GM13977 (cell line): ENCODE measurements at places on chromosomes 4 and X.

DNA sequence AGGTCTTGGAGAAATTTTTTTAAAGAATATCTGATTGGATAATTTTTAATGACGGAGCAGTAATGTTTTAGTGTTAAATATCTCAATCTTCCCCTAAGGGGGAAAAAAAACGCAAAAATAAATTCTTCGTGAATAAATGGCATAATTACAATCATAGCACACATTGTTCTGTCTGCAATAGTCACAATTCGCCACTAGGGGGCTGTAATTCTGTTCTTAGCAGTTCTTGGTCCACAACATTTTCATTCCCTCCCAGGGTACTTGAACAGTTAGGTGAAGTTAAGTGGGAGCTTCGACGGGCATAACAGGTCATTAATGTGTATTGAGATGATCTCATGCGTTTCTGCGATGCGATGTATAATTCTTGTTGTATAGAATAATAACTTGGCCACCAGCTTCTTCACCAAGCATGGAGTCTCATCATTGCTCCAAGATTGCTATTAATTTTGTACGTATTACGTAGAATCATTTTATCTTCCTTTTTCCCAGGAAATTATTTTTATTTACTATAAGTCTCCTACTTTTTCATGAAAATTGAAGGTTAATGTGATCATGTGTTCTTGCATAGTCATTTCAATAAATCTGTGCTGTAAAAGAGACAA, 27.2 kb downstream of the HTR2C start:
- DNase-seq, result peak; percentile 45

DNA sequence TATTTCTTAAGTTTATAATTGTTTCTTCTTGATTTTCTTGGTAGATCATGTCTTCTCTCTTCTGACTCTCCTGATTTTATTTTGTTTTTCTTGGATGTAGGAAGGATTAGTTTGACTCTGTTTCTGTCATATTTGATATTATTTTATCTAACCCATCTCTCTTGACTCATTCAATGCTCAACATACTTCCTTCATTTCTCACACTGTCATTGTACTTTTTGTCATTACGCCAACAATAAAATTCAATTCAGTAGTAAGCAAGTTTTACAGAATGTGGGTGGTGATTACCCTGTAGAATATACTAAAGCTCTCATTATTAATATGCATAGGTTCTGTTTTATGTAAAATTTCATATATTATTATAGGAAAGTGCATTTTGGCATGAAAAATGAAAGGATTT, 1303.0 kb upstream of the AGA start:
- no peak for DNase-seq

DNA sequence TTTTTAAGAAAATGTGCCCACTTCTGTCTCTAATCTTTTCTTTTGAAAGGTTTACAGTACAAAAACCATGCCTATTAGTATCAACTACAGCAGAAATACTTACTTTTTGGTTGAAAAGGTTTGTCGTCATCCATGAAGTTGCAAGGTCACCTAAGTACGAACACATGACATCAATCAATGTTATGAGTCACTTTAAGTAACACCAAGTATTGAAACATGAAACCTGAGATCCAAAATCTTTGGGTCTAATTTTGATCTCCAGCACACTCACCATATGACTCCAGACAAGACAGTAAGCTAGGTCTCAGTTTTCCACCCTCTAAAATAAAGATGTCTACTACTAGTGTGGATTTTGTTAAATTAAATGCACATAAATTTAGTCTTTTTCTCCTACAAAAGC, 8.4 kb downstream of the ZNF280C start:
- no peak for DNase-seq

GRCh38 chrX:17020356-17020755, 73.9 kb downstream of the REPS2 start:
- no peak for DNase-seq

- DNase-seq, result peak; percentile 21
These were observed 101.9 kb downstream of the MAML3 start for GRCh38 chr4:140052050-140052449.

DNA sequence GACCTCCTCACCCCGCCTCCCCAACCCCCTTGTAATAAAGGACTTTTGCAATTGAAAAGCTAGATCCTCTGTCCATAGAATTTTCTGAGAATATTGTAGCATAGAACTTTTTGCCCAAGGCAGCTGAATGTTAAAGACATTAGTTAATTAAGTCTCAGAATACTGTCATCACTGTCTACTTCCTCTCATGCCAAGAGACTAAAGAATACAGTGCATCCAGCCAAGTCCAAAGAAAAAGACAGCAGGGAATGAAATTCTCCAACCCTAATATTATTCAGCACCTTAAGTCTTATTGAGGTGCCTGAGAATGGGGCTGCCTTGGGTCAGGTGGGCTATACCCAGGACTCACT, 313.3 kb upstream of the GATB start:
- no peak for DNase-seq

GRCh38 chrX:125327891-125328290, 8.2 kb downstream of the TEX13C start:
- DNase-seq, result no peak

DNA sequence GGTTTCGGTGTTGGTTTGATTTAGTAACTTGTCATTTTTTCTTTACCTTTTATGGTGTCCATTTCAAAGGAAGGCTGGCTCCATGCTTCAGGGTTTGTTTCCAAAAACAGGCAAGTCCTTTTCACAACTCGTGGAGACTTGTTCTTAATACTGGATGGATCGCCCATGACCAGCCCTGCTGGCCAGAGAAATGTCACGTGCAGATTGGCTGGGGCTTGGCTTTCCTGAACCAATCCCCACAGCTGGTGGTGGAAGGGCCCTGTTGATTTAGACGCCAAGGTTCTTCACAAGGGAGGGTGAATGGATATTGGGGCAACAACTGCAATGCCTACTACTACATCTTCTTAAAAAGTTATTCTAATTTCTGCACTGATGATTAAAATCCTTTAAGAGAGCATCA, 92.6 kb downstream of the SHROOM3 start:
- no peak for DNase-seq

DNA sequence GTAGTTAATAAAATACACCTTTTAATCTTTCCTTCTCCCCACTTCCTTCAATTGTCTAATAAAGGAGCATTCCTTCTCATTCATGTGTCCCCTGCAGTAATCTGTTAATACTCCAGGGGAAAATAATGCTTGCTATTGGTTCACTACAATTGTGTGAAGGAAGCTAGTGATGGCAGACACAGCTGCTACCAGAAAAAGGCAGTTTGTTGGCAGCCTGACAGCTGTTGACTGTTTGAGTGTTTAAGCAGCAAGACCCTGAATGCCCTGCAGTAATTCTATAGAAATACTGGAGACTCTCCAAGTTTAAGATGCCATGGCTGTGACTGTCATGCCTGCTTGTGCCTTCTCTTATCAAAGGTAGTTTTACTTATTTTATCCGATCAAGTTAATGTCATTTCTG, 359.5 kb downstream of the C4orf33 start:
- no peak for DNase-seq

DNA sequence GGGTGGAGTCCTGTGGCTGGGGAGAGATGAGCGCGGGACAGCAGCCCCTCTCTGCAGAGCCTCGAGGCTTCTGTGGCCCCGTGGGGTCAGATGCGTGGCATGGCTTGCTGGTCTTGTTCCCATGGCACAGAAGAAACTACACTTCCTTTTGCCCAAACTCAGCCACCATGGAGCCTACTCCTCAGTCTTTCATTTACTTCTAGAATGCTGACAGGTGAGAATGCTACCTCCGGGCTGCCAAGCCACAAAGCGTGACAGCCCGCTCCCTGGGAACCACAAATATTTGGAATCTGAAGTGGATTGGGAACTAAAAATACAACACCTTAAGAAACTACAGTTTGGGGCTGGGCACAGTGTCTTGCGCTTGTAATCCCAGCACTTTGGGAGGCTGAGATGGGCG, 98.0 kb downstream of the TRAPPC11 start:
- DNase-seq, result no peak

DNA sequence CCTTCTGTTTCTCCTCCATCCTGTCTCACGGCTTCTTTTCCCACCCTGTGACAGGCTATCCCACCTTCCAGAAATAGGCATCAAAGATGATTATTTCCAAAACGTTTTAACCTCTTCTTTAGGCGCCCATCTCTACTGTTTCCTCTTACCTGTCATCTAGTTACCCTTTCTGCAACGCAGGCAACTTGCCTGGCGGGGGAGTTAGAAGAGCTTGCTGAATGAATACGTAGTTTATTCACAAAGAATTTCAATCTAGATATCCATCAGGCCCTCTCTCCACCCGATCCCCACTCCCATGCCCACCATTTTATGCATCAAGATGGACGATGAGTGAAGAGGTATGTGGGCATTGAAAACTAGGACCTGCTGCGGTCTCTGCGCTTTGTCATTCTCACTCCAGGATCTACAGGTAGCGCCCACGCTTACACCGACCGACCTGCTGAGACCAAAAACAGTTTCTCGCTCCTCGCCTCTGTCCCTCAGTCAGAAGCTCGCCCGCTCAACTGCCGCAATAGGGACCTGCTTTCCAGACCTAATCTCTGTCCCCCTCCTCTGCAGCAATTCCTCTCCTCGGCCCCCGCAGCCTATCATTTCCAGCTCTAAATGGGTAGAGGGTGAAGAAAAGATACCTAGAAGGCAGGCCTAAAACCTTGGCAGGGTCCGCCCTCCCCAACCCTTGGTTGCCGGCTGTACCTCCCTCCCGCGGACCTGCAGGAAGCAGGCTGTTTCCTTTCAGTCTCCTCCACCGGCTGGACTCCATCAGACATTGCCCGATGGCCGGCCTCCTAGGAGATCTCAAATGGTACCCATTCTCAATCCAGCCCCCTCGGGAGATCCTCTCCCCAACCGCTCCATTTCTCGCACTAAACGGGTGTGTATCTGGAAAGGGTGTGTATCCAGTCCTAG, 624 bp downstream of the BEX5 start:
- DNase-seq, result no peak

GRCh38 chr4:128635141-128635954, 174.2 kb upstream of the JADE1 start:
- no peak for DNase-seq

DNA sequence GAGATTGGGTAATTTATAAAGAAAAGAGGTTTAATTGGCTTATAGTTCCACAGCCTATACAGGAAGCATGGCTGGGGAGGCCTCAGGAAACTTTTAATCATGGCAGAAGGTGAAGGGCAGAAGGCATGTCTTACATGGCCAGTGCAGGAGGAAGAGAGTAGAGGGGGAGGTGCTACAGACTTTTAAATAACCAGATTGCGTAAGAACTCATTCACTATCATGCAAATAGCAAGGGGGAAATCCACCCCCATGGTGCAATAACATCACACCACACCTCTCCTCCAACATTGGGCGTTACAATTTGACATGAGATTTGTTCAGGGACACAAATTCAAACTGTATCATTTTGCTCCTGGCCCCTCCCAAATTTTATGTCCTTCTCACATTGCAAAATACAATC, 353.8 kb upstream of the PABPC5 start:
- no peak for DNase-seq

DNA sequence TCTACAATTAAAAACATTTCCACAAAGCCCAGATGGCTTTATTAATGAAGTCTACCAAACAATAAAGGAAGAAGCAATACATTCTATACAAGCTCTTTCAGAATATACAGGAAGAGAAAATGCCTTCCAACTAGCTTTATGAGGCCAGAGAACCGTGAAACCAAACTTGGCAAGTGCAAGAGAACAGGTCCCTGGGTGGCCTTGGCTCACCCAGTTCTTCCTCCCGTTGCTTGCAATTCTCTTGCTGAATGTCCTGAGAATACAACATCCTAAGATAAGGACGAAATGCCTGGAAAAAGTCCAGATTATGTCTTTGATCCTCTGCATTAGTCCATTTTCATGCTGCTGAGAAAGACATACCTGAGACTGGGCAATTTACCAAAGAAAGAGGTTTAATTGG, 204.9 kb downstream of the MAD2L1 start:
- no peak for DNase-seq

GRCh38 chr4:148311526-148311925, 130.7 kb downstream of the NR3C2 start:
- DNase-seq, result no peak

GRCh38 chr4:139915037-139915436, 238.9 kb downstream of the MAML3 start:
- DNase-seq, result no peak

DNA sequence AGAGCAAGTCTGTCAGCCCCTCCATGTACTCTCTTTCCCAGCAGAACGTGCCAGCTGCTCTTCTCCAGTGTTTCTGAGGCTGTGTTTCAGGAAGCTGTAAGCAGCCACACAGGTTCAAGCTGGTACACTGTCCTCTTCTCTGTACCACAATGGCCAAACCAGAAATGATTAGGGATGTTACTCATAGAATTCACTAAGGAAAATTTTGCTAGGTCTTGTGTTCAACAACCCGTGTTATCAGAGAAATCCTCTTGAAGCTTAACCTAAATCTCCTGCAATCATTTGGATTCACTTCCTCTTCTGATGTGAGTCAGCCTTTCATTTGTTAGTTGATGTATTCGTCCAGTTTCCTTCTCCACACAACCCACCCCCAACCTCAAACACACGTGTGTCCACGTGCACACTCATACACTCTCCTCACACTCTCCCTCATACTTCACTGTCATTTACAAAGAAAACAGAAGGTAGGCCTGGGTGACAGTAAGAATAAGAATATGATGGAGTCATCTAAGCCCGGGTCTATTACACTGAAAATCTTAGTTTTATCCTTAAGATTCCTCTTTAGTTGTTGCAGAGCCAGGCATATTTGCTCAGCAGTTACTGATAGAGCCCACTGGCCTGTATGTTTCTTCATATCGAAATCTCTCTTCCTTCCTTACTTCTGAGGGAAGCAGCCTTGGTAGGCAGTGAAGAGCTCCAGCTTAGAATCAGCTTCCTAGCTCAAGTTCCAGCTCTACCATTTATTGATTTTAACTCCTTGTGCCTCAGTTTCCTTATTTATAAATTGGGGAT, 63.4 kb downstream of the DCUN1D4 start:
- DNase-seq, result peak; percentile 30

- no peak for DNase-seq
These were observed 349.0 kb upstream of the GATB start for GRCh38 chr4:152109531-152110509.

- DNase-seq, result no peak
These were observed 242.3 kb downstream of the AFAP1 start for GRCh38 chr4:7697343-7697742.

- no peak for DNase-seq
These were observed 40.8 kb downstream of the HCCS start for GRCh38 chrX:11151799-11152559.

DNA sequence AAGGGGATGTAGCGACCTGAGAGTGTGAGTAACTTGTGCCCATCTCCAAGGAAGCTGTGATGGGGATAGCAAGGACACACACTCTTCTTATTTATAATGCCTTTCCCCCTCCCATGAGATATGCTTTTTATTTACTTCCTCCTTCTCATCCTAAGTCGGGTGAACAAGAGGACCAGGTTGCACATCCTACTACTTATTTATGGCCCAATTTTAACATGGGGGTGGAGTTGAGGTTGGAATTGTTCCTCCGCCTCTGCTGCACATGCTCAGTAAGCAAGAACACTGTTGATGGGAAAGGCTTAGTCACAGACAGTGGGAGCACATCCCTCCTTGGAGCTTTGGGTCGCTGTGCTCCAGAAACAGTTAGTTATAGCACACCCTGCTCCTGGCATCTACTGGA, 15.2 kb upstream of the TLR8 start:
- DNase-seq, result no peak

GRCh38 chr4:169079942-169080827, 70.1 kb upstream of the CBR4 start:
- DNase-seq, result peak; percentile 55
